ENCODE measurements at places on chromosomes 16 and 17.

DNA sequence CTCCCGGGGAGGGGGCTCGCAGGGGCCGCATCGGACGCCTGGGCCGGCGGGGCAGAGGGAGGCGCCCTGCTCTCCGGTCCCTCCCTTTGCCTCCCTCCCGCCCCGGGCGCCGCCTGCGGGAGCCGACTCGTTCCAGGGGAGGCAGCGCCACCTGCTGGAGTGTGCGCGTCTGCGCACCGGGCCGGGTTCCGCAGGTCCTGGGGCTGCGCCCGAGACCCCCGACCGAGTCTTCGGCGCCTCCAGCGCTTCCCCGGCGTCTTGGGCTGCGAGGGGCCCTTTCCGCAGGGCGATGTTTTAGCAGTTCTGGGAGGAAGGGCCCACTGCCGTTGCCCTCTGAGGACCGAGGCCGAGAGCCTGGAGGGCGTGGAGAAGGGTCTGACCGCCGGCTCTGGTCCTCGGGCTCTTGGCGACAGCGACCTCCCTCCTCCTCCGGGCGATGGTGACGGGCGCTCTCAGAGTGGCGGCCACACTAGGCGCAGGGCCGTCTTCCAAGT lies 106.3 kb downstream of the SEC14L1 start:
- H3K27ac ChIP-seq: no peak overlapping the region
- peak overlapping the region; percentile 21 for H3K4me3 ChIP-seq
- H3K4me1 ChIP-seq: peaks cover 7% of the 10 kb centered on the region
- DNase-seq: peak; percentile 93

DNA sequence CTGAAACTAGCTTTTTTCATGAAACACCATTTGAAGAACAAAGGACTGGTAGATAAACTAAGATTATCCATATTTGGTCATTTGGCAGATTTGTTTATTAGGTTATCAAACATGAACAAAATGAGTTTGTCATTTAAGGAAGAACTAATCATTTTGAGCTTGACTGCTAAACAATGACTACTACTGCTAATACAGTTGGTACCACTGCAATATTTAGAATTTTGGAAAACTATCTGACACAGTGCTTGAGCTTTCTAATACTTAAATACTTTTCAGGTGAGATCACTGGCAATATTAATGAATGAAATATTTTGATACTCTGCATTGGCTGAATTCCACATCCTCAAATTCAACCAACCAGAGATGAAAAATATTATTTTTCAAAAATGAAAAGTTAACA lies 47.2 kb downstream of the MED13 start:
- peaks cover 27% of the 10 kb centered on the region for H3K36me3 ChIP-seq
- H3K27me3 ChIP-seq: no peaks in the 10 kb centered on the region
- H3K27ac ChIP-seq: no peak overlapping the region
- no peak for DNase-seq
- H3K4me1 ChIP-seq: no peaks in the 10 kb centered on the region

DNA sequence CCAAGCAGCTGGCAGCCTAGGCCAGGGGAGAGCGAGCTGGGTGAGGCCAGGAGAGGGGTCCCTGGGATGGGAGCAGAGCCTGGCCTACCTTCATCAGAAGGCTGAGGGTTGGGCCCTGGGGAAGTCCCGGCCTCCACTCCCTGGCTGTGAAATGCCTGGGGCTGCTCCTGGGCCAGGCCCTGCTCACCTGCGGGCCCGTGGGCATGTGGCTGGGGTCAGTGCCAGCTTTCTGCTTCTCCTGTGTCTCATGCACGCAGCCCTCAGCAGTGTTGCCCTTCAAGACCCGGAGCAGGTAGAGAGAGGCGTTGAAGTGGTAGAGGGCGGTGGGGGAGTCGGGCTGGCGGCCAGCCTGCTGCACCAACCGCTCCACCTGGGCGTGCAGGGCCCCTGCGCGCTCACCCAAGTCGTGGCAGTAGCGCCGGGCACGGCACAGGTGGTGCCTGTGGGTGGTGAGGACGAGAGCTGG lies 12.4 kb downstream of the MYBBP1A start:
- no peaks in the 10 kb centered on the region for H3K27me3 ChIP-seq
- no peak for DNase-seq
- no peaks in the 10 kb centered on the region for H3K4me1 ChIP-seq
- peaks cover 10% of the 10 kb centered on the region for H3K36me3 ChIP-seq

GRCh38 chr16:76777721-76778465 lies 413.1 kb upstream of the MON1B start:
- H3K4me3 ChIP-seq: no peak overlapping the region
- H3K27ac ChIP-seq: no peak overlapping the region
- H3K36me3 ChIP-seq: no peaks in the 10 kb centered on the region
- no peak for DNase-seq
- no peaks in the 10 kb centered on the region for H3K4me1 ChIP-seq
- H3K27me3 ChIP-seq: no peaks in the 10 kb centered on the region

DNA sequence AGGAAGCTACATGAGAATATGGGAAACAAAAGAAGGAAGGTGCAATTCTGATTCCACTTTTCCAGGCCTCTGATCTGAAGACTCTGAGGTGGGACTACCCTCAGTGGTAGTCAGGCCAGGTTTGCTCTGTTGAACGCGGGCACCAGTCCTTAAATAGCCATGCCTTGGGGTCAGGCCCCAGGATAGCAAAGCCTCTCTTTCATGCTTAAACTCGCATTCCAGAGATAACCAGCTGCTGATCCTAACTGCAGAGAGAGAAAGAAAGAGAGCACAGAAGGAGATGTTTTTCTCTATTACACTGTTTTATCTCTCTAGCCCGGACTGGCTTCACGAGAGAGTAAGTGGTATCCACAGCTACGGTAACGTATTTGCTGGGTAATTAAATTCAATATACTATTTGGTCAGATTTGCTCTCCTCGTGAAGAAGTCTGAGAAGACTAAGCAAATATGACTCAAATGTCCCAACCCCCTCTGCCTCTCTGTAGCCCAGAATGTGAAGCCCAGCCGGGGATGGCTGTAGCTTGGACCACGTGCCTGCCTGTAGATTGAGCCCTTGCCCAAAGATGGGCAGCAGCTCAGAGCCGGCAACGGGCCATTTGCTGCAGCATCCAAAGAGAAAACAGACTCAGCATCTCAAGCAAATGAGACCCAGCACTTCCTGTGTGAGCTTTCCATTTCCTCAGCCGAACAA lies 122.2 kb downstream of the SMG6 start:
- DNase-seq: no peak
- H3K27me3 ChIP-seq: no peaks in the 10 kb centered on the region
- peaks cover 20% of the 10 kb centered on the region for H3K36me3 ChIP-seq
- H3K27ac ChIP-seq: no peak overlapping the region
- no peak overlapping the region for H3K4me3 ChIP-seq

GRCh38 chr17:17576772-17577234 lies 14.7 kb downstream of the PEMT start:
- H3K4me1 ChIP-seq: no peaks in the 10 kb centered on the region
- no peak overlapping the region for H3K27ac ChIP-seq
- H3K4me3 ChIP-seq: no peak overlapping the region
- no peaks in the 10 kb centered on the region for H3K36me3 ChIP-seq
- H3K27me3 ChIP-seq: no peaks in the 10 kb centered on the region

- H3K27me3 ChIP-seq: no peaks in the 10 kb centered on the region
- H3K27ac ChIP-seq: peak overlapping the region; percentile 47
- H3K36me3 ChIP-seq: peaks cover 24% of the 10 kb centered on the region
Observed at GRCh38 chr17:38893607-38894006, 23.7 kb downstream of the LASP1 start.

GRCh38 chr16:19913340-19913645 lies 28.6 kb upstream of the GPRC5B start:
- H3K4me1 ChIP-seq: no peaks in the 10 kb centered on the region
- no peak for DNase-seq
- no peak overlapping the region for H3K4me3 ChIP-seq
- peaks cover 13% of the 10 kb centered on the region for H3K27me3 ChIP-seq
- no peaks in the 10 kb centered on the region for H3K36me3 ChIP-seq

GRCh38 chr16:27264151-27264550 lies 4.4 kb downstream of the NSMCE1 start:
- H3K4me3 ChIP-seq: peak overlapping the region; percentile 19
- no peaks in the 10 kb centered on the region for H3K27me3 ChIP-seq
- peaks cover 48% of the 10 kb centered on the region for H3K36me3 ChIP-seq
- peaks cover 75% of the 10 kb centered on the region for H3K4me1 ChIP-seq
- H3K27ac ChIP-seq: peak overlapping the region; percentile 80
- peak; percentile 1 for DNase-seq

Data from activated naive CD8-positive, alpha-beta T cell treated with anti-CD3 and anti-CD28 coated beads, Interleukin-2, amount 50 U/mL, for 24 hours (primary cell).